ENCODE measurements at places on chromosomes 11 and 22.

- DNase-seq = no peak
Measured at GRCh38 chr11:57487920-57488659, 27.4 kb downstream of the SLC43A1 start.

DNA sequence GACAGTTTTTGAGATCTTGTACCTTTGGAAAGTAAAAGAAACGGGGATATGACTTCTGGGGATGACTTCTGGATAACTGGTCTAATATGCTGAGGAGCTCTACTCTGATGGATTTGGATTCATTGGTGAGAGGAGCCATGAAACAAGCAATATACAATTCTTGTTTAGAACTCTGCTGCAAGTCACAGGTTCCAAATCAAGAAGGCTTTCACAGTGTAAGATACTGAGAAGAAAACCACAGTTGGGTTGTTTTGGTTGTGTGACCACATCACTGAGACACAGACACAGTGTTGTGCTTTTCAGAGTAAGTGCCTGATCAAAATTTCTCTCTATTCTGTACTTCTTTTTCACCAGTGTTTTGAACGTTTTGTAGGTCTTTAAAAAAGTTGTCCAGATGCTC, 13.1 kb upstream of the UCP2 start:
- DNase-seq = no peak

DNA sequence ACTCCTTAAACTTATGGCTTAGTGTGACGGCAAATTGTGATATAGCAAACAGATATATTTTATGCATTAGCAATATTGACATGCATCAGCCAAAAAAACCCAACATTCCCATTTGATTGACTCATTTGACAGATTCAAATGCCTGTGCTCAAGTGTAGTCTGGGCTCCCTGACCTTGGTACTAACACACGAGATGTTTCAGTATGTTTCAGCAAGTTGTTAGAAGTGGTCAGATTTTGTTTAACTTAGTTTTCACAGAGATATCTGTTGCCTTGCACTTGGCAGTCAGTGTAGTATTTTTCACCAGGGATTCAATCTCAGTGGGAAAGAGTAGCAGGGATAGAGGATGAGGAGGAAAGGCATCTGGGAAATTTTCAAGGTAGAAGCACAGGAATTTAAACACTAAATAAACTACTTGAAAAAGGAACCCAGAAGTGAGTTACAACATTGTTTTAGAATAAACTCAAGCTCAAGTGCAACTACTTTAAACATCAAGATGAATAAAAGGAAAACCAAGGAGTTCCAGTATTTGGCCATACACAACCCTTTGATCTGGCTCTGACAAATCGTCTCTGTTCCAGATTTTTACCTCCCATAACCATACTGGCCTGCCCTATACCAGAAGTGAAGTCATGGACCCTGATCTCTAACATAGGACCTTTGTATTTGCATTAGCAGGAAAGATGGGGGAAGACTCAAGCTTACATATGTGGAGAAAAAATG, 56.5 kb upstream of the BLID start:
- DNase-seq = no peak

GRCh38 chr22:46162285-46162684, 12.0 kb downstream of the PPARA start:
- no peak for DNase-seq

DNA sequence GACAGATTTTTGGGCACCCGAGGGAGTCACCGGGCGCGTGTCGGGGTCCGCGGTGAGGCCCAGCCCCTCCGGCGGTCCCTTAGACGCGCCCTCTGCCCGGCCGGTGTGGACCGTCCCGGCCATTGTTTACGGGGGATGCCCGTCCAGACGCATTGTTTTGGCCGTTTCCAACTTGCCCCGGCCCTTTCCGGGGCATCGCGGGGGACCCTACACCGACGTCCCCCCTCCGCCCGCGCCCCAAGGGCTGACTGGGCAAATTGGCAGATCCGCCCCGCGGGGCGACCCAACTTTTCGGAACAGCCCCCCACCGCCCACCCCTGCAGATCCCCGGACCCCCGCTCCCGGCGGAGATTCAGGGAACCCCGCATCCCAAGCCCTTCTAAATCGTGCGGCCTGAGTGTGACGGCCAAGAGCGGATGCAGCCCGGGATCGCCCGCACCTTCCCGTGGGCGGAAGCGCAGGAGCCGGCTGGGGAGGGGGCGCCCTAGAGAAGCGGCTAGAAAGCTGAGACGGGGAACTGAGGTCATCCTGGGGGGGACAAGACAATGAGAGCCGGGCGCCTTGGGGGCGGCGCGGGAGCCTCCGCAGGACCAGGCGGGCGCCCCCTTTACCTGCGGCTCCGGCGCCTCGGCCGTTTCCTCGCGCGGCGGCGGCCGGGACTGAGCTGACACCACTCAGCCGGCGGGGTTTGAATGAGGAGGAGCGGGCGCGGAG, 17.1 kb upstream of the CCT8L2 start:
- no peak for DNase-seq

GRCh38 chr11:83319346-83319745, 33.2 kb upstream of the CCDC90B start:
- DNase-seq = no peak

DNA sequence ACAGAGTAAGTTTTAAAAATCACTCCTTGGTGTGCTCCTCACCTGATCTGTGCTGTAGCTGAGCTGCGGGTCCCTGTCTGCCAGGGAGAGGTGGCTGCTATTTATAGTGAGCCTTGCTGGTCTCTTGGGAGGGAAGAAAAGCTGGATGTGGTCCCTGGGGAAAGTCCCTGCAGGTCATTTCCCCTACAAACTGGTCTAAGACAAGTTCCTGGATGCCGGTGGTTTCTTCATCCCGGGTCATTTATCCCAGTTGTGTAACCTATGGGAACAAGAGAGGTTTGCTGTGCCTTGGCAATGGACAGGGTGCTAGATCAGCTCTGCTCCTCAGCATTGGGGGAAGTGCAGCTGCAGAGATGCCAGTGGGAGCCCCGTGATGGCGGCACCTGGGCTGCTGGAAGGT, at the start of gene SAA2:
Gene SAA2 (minus strand): TSS at position 108 of the 400 bp plus-strand sequence. CDS start 657 bp downstream, outside the sequence.
- no peak for DNase-seq

GRCh38 chr11:80214413-80214812, 773.6 kb upstream of the TENM4 start:
- no peak for DNase-seq

DNA sequence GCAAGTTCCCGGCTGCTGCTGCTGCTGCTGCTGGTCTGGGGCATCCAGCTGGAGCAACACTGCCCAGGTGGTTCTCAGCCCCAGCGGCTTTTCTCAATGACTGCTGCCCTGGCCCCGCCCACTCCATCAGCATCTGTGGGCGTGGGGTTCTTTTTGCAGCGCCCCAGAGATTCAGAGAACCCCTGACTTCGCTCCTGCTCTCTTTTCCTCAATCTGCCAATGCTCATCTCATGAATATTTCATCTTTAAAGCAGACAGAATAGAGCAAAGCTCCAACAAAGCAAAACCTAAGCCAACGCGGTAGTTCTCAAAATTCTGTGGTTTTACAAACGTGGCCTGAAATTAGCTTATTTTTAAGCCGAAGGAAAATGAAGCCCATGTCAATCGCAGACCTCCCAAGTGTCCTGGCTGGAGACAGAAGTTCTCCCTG, 363.6 kb downstream of the CTTN start:
- no peak for DNase-seq

DNA sequence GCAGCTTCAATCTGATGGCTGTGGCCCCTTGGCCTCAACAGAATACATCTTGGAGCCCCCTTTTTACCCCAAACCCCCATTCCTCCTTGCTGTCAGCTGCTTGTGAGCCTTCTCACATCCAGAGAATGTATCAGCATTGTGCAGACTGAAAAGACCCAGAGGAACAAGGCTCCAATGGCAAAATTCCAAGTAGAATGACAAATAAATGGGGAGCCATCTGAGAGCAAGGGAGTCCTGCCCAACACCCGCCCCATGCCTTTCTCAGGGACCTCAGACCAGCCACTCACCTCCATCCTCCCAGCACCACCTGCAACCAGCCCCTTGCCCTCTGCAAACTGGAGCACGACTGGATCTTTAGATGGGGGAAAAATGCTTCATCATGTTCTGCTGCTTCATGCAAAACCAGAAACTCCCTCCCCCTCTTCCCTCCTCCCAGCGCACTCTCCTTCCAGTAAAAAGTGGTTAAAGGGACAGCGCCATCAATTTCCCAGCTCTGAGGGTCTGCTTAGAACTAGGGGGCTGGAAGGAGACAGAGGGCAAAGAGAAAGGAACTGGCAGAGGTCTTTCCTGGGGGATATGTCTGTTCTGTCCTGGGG, 2.2 kb upstream of the NEFH start:
- no peak for DNase-seq

DNA sequence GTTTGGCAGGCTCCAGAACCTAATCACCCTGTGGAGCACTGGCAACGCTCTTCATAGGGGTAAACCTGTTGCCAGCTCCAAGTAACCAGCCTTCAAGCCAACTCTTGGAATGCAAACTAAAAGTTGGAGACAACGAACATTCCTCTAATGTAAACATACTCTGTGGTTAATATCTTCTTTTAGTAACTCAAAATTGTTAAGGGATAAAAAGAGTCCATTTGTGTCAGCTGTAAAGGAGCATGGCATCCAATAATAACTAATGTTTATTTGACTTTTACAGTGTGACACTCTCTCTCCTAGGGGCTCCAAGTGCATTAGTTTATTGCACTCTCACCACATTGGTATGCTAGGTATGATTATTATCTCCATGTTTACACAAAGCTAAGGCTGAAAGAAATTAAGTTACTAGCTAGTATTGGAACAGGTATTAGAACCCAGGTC, 31.0 kb upstream of the AMOTL1 start:
- DNase-seq = no peak

- peak; percentile 78 for DNase-seq
Measured at GRCh38 chr22:30606455-30607299, at the start of gene TCN2. Gene TCN2, plus strand, starts transcription at chr22:30607174. Its CDS starts 158 bp downstream, at chr22:30607332.

GRCh38 chr11:129605815-129606214, 209.8 kb upstream of the TMEM45B start:
- no peak for DNase-seq

GRCh38 chr11:46894506-46894905, 23.8 kb downstream of the LRP4 start:
- DNase-seq = no peak

GRCh38 chr11:125061281-125061680, 1.8 kb upstream of the SLC37A2 start:
- DNase-seq = no peak

DNA sequence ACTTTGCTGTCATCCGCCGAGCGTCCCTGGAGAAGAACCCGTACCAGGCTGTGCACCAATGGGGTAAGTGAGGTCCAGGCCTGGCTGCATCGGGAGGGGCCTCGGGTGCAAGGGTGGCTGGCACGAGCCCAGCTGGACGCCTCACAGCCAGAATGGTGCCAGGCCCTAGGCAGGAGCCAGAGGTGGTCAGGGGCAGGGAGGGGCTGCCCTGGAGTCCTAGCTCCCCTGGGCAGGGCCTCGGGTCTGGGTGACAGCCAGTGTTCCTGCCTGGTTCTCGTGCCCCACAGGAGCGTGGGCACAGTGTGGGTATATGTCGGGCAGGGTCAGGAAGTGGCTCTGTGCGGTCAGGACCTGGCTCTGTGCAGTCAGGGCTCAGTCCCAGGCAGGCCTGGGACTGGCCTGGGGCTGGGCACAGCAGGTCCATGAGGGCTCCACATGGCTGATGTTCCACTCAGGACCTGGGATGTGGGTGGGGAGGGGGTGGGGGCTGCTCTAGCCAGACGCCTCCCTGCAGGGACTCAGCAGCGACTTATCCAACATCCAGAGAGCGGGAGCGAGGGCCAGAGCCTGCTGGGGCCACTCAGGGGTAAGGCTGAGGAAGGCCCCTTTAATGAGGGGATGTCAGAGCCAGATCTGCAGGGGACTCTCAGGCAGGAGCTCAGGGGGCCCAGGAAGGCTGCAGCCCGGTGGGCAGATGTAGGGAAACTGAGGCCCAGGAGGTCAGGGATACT, 1.2 kb downstream of the TSPAN32 start:
- no peak for DNase-seq

Data from NCI-H1105 (cell line).